ENCODE measurements at places on chromosomes 6 and 20.

DNA sequence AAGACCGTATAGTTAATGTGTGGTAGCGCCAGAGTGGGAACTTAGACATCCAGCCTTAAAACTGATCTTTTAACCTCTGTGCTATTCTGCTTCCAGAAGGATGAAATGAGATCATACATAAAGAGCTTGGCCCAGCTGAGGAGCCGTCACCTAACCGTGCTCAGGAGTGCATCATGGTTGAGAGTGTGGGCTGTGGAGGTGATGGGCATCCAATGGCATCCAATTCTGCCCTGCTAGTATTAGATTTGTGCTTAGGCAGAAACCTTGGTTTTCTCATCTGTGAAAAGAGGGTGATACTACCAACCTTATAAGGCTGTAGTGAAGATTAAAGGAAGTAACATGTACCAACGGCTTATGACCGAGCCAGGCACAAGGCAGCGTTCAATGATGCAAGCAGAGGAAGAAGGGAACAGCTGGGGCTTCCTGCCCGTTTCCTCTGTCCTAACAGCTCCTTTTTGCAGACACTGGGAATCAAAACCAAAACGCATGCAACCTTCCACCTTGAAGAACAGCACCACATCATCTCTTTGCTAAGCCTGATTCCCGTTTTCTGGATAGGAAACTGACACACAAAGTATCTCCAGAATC is 1.3 kb downstream of the SLC22A16 start:
- no peak for DNase-seq

GRCh38 chr20:9739991-9740390 is 98.9 kb downstream of the PAK5 start:
- no peak for DNase-seq

- no peak for DNase-seq
These were observed 893.7 kb downstream of the TFAP2A start for GRCh38 chr6:9521152-9521530.

GRCh38 chr6:118488631-118489030 is 59.5 kb upstream of the PLN start:
- no peak for DNase-seq

DNA sequence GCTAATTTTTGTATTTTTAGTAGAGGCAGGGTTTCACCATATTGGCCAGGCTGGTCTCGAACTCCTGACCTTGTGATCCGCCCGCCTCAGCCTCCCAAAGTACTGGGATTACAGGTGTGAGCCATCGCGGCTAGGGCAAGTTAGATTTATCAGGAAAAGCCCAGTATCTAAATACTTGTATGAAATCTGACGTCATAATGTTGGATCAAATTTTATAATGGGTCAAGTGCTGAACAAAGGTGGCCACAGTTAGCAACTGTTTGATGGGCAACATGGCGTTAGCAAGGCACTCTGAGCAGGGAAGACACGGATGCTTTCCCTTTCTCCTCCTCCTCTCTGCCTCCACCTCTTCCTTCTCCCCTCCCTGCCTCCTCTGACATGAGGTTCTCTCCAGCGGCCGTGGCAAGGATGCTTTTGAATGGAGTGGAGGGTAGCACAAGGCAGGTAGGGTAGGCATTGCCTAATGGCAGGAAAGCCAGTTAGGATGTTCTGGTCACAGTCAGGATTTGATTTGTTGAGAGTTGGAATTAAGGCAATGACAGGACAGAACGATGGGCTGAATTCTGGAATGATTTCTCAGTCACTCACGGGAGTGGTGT is 149.6 kb downstream of the BCAS1 start:
- DNase-seq, result no peak

- DNase-seq, result no peak
These were observed 34.7 kb upstream of the ADGRF4 start for GRCh38 chr6:47663462-47664216.

GRCh38 chr20:5608104-5608441 is 142.1 kb upstream of the SHLD1 start:
- no peak for DNase-seq

GRCh38 chr20:21808863-21809664 is 103.6 kb downstream of the PAX1 start:
- no peak for DNase-seq

GRCh38 chr6:157392927-157393668 is 12.1 kb downstream of the ZDHHC14 start:
- no peak for DNase-seq

GRCh38 chr6:113397236-113397635 is 459.9 kb upstream of the MARCKS start:
- no peak for DNase-seq

- DNase-seq, result no peak
These were observed 12.4 kb upstream of the KIAA0408 start for GRCh38 chr6:127471379-127472255.

GRCh38 chr6:43246301-43247113 is 3.2 kb downstream of the TTBK1 start:
- no peak for DNase-seq

GRCh38 chr6:40500227-40500626 is 86.9 kb downstream of the LRFN2 start:
- no peak for DNase-seq

GRCh38 chr6:45498591-45498990 is 120.9 kb upstream of the SUPT3H start:
- DNase-seq, result no peak

GRCh38 chr6:12051861-12052368 is 39.8 kb downstream of the HIVEP1 start:
- DNase-seq, result peak; percentile 25

Data from activated T-helper 1 cell treated with anti-CD3 and anti-CD28 coated beads, Interleukin-2, amount 50 U/mL, for 16 hours (primary cell).